ENCODE measurements at places on chromosomes 13 and 19. TPM values are rescaled to one million over a fixed set of nuclear protein-coding genes. Genes with fewer than 3 reads are reported as not detected.

- DNase-seq: no peak
These were observed 24.0 kb downstream of the USP12 start for GRCh38 chr13:27147530-27148170.

DNA sequence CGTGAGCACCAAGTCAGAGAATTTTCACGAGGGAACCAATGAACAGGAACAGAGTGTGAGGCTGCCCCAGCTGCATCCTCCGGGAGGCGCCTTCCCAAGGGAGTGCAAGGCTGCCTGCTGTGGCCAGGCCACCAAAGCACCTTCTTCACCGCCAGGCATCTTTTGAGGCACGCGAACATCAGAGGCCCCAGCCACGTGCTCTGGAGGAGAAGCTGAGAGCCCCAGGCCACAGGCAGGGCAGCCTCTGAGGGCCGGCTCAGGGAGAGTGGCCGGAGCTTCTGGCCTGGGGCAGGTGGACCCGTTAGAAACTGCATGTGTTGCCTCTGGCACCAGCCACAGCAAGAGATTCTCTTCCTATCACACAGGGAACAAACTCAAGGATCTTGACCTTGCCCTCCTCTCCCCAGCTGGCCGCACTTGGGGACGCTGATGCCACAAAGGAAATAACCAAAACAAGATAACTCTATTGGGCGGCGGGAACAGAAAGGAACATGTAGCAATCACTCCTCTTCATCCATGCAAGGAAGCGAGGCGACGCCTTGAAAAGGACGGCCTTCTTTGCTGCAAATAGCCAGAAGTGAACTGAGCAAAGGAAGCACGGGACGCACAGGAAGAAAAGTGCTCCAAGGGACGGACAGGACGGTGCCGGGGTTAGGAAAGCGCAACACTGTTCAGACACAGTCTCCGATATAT is 19.9 kb downstream of the GAS6 start:
- no peak for DNase-seq

The DIRAS1 gene
- 19.9 TPM for total RNA-seq

The ANGPTL8 gene
- not detected for total RNA-seq

GRCh38 chr19:15466851-15467733 is 2.7 kb upstream of the RASAL3 start:
- DNase-seq: no peak

The CCDC70 gene
- total RNA-seq: not detected

DNA sequence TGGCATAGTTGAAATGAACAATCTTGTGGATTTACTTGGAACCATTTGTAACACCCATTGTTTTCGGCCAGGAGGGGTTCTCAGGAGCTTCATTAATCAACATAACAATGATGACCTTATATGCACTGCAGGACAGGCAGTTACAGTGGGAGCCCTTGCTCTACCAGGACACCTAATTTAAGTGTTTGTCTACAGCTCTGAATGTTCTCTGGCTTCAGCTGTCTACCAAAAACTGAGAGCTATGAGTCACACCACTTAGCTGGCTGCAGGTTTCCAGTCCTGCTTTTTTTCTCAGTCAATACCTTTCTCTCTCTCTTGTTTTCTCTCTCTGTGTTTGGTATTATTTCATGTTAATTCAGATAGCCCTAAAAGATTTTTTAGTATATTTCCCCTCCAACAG is 105.4 kb upstream of the MBNL2 start:
- no peak for DNase-seq

DNA sequence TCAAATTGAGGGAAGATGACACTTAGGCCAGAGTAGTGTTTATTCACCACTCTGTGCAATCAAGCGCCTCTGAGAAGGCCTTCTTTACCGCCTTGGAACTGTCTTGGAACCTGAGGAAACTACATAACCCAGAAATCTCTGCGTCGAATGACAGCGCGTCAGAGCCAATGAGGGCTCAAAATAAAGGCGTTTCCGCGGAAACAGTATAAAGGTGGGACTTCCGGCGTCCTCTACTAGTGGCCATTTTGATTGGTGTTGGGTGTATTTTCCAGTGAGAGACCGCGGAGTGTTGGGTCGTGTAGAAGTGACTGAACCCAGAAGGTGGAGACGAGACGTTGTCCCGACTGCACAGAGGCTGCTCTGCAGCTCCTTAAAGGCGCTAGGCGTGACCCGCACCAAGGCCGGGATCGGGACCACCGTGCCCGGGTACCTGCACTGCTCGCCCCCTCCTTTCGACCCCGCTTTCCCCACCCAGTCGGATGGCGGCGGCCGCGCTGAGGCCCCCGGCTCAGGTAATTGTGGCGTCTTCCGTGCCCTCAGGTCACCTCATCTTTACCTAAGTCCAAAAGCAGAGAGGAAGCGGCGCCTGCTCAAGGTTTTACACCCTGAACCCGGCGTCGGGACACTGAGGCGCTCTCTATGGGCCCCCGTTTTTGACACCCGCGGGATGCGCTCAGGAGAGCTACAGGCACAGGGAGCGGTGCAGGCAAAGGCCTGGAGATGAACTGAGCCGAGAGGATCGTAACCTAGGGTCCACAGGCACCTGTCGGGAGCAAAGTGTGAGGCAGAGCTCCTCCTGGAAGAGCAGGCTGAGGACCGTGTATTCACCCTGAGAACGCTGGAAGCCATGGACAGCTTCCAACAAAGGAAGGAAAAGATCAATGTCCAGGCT is at the start of gene ZNF776:
Gene ZNF776, plus strand, starts transcription at position 236 of the 892 bp plus-strand sequence. Its CDS starts 244 bp downstream, at position 480.
- DNase-seq: peak; percentile 66

GRCh38 chr19:5806905-5807304 is 2.0 kb downstream of the NRTN start:
- no peak for DNase-seq

GRCh38 chr13:50320271-50320862 is 305.1 kb downstream of the KCNRG start:
- DNase-seq: no peak

GRCh38 chr13:42532561-42533335 is 41.2 kb upstream of the TNFSF11 start:
- DNase-seq: no peak

The TINCR gene
- 0.37 TPM for total RNA-seq

DNA sequence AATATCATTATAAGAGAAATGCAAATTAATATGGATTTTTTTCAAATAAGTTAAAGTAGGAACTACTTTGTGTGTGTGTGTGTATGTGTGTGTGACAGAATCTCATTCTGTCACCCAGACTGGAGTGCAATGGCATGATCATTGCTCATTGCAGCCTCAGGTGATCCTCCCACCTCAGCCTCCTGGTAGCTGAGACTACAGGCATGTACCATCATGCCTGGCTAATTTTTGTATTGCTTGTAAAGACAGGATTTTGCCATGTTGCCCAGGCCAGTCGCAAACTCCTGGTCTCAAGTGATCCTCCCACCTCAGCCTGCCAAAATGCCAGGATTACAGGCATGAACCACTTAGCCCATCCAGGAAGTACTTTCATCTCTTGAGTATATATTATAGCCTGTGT is 3.2 kb upstream of the ERVV-2 start:
- no peak for DNase-seq

DNA sequence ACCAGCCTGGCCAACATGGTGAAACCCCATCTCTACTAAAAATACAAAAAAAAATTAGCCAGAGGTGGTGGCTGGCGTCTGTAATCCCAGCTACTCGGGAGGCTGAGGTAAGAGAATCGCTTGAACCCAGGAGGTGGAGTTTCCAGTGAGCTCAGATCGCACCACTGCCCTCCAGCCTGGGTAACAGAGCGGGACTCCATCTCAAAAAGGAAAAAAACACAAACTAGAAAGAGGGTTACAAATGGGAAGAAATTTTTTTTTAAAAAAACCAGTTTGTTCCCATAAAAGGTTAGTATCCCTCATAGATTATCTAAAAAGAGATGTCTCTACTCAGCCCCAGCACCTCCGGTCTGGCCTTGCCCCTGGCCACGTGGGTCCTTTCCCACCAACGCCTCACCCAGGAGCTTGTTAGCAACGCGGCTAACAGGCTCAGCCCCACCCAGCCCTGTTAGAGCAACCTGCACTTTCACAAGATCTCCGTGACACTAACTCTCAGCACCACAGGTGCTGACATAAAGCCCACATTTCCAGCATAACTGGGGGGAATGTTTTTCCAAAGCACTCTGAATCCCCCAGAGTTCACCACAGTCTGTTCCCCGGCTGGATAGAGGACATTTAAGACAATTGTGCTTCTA is 4.3 kb downstream of the DMKN start:
- DNase-seq: no peak

The NLRP7 gene
- not detected for total RNA-seq

The YJU2 gene
- total RNA-seq: 22.9 TPM

DNA sequence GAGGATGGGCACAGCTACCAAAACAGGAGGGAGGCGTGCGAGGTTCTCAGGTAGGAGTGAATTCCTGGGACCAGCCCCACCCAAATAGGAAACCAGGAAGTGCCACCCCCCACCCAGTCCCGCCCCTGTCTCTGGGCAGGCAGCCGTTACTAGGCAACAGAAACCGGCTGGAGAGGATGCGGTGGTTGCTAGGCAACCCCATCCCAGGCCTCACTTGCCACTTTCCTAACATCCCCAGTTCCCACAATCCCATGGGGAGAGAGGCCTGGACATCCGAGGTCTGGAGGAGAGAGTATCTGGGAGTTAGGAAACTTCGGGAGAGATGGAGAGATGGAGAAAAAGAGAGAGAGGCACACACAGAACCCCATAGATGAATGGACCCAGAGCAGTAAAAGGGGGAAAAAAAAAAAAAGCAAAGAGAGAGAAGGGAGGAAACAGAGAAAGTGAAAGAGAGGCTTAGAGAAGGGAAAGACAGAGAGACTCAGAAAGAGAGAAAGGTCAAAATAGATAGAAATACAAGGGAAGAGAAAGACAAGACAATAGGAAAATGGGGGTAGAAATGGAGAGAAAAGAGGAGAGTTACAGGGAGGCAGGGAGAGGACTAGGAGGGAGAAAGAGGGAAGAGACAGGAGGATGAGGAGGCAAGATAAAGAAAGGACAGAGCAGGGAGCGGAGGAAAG is 3.8 kb downstream of the GRIK5 start:
- DNase-seq: no peak

GRCh38 chr13:113058988-113059850 is 46.4 kb upstream of the F7 start:
- DNase-seq: no peak

- DNase-seq: no peak
These were observed 2.2 kb downstream of the NDFIP2 start for GRCh38 chr13:79483086-79483706.

GRCh38 chr19:21084343-21084742 is 2.3 kb downstream of the ZNF714 start:
- no peak for DNase-seq

- no peak for DNase-seq
These were observed 47.0 kb upstream of the FLT1 start for GRCh38 chr13:28541966-28542365.

DNA sequence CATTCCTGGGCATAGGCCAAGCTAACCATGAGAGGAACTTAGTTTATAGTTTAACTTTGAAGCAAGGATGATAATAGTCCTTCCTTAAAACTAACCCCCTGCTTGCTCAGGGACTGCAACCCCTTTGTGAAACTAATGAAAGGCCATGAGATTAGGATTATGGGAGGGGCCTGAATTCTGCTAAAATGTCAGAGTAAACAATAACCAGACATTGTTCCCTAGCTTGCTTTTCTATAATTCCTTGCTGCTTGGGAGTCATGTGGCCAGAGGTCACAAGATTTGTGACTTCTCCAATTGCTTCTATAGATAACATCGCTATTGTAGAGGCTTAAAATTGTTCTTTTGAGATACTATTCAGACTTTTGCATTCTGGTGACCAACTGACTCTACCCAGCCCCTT is 634.0 kb downstream of the TBC1D4 start:
- DNase-seq: no peak

GRCh38 chr13:87331178-87331577 is 340.0 kb upstream of the SLITRK5 start:
- no peak for DNase-seq

The IFNL1 gene
- not detected for total RNA-seq

DNA sequence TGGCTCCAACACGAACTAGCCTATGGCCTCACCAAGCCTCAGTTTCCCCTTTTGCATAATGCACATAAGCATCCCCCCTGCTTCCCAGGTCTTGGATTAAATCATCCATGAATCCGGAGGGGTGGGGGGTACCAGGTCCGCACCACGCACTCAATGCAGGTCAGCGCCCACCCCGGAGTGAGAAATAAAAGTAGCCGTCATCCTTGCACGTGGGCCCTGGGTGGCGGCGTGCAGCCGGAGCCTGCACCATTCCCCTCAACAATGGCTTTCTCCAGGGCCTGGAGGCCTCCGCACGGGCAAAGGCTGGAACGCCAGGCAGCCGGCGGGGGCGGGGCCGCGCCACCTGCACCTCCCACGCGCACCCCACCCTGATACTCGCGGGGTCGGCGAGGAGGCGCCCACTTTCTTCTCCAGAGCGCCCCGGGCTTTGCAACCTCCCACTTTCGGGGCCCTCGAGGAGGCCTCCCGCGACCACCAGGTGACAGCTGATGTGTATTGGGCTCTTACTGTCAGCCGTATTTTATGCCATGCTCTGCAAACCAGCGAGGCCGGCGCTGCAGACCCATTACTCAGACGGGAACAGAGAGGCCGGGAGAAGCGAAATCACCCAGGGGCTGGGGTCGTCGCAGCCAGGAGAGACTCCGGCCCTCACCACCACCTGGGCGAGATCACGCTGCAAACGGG is 767 bp upstream of the GADD45B start:
- peak; percentile 40 for DNase-seq

The PCDH20 gene
- total RNA-seq: 0.18 TPM

The KLK12 gene
- total RNA-seq: not detected

DNA sequence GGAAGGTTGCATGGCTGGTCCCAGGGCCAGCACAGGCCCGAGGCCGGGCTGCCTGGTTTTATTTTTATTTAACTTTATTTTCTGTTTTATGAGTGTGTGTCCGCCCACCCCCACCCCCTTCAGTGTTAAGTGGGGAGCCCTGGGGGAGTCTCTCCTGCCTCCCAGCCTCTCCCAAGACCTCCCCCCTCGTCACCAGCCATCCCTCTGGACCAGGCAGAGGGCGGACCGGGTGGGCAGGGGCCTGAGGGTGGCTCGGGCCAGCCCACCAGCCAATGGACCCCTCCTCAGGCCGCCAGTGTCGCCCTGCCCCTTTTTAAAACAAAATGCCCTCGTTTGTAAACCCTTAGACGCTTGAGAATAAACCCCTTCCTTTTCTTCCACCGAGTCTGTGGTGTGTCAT is 531 bp upstream of the TGFBR3L start:
- DNase-seq: no peak

GRCh38 chr19:43446746-43447489 is 18.5 kb downstream of the LYPD3 start:
- peak; percentile 79 for DNase-seq

The PEG3 gene
- not detected for total RNA-seq

GRCh38 chr13:107681600-107681999 is 533.7 kb downstream of the LIG4 start:
- no peak for DNase-seq

DNA sequence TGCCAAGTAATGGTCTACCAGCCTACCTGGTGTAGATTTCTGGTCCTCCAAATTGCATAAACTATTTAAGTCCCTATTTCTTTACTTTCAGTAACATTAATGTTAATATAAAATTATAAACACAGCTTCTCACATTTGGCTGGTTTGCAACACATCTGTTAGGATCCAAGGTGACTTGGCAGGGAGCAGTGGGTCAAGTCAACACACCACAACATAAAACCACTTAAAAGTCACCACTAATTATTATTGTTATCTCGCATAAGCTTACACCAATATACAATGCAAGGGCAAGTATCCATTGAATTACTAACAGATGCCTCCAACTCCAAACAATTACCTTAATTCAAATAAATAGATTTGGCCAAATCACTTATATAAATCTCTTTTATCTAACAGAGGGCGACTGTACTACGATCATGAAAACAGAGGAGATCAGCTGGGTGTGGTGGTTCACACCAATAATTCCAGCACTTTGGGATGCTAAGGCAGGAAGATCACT is 74.7 kb downstream of the FGF14 start:
- DNase-seq: no peak

All from neural crest cell (in vitro differentiated cells).